ENCODE measurements at places on chromosomes 16 and 17.

DNA sequence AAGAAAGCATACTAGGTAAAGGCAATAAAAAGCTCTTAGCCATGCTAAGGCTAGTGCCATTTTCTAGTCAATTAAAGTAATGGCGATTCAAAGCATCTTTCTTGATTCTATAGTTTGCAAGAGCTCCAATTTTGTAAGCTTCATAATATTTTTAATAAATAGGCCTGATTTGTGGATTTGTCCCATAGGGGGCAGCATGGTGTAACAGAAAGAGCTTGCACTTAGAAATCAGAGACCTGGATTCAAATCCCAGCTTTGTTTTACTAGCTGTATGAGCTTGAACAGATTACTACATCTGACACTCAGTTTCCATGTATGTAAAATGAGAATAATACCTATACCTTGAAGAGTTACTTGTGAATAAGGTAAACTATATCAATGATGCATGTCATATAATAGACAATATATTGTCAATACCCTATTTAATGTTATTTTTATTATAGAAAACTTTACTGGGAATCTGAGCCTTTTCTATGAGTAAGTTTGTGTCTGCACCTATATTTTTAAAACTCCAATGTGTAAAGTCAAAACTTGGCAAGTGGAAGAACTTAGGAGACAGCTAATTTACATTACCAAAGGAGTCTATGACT lies 93.6 kb upstream of the NOG start:
- no peak for DNase-seq

GRCh38 chr17:61235001-61235826 lies 164.4 kb upstream of the TBX2 start:
- no peak for DNase-seq

DNA sequence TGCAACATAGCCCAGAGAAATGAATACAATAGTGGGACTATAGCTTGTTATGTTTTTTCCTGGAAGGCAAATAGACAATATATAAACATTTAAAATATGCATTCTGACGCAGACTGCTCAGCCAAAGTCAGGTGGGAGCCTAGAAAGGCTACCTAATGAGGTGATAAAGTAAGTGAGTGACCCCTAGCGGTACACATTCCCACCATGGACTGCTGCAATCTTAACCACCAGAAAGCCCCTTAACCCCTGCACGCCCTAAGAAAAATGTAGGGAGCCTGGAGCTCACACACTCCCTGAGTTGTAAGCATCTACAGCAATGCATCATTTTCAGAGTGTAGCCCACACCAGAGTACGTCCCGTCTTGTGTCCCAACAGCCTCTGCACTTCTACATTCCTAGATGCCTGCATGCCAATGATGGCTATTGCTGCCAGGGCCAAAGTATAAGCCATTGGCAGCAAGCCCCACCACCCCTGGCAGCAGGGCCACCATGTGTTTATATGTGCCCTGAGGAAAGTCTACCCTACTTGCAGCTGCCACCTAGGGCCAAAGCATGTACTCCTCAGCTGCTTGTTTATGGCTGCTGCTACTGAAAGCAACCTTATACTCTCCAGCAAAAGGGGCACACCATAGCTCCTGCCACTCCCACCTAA lies 127.6 kb downstream of the KIF2B start:
- DNase-seq = no peak

- DNase-seq = no peak
These were observed 3.7 kb downstream of the TMEM98 start for GRCh38 chr17:32931686-32932085.

- DNase-seq = no peak
These were observed 681 bp upstream of the PLA2G15 start for GRCh38 chr16:68244481-68244902.

DNA sequence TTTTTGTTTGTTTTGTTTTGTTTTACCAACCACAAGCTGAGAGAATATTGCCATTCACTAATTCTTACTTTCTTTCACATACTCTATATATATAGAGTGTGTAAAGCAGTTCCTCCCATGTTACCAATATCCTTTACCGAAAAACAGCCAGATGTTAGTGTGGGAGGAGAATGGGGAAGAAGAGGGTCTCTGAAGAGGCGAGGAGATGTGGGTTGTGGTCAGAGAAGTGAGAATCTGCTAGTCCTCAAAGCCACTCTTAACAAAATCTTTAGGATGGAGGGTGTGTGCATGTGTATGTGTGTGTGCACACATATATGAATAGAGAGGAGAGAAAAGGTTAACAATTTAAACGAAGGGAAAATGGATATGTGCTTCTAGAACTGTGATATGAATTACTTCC lies 80.6 kb downstream of the TUBD1 start:
- DNase-seq = no peak
